DMS79 (cell line): ENCODE measurements at places on chromosomes 1 and 21.

DNA sequence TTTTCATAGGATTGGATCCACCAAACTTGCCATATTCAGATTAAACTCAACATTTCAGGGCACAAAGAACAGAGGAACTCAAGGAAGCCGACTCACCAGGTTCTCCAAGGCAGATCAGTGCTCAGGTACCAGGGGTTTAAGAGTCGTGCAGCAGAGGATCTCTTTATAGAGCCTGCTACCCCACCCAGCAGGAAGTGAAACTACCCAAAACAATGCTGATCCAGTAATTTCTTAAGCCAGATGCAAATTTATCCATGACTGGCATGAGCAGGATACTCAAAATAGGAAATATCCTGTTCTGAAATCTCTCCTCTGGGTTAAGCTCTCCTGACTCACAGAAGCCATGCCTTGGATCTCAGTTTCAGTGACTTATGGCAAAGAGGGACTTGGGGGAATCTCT lies at the start of gene SPRR2A:
TSS of gene SPRR2A (minus strand) at position 138 of the 400 bp plus-strand sequence. CDS start 777 bp downstream, outside the sequence.
- DNase-seq: no peak

DNA sequence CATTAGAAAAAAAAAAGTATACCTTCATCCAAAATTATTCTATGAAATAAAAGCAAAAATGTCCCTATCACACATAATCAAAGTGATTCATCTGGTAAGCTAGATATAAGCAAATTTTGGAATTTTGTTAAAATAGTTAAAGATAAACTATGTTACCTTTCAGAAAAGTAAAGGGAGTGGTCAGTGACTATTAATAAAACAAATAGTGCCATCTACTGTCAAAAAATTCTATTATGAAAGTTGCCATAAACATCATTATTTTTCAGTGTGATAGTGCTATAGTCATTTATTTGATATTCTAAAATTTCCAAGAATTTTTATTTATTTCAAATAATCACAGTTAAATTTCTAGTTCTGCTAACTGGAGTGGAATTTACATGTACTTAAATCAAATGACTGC lies 803.7 kb downstream of the KCNT2 start:
- DNase-seq: no peak

- no peak for DNase-seq
These were observed 33.8 kb downstream of the RSPH1 start for GRCh38 chr21:42461881-42462877.

DNA sequence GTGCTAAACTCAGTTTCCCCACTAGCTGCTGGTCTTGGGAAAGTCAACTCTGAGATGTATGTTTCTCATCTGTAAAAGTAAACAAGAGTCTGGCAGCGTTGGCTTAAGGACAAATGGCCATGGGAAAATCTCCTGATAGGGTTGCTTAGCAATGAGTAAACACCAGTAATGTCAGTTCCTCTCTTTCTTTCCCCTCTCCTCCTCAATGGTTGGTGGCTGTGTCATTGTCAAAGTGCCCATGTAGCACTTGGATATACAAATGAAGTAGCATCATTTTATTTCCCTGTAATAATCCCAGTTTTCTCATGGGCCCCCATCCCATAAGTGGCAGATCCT lies 2.2 kb upstream of the FYB2 start:
- DNase-seq: no peak

GRCh38 chr1:205480349-205480985 lies 24.0 kb upstream of the CDK18 start:
- no peak for DNase-seq

DNA sequence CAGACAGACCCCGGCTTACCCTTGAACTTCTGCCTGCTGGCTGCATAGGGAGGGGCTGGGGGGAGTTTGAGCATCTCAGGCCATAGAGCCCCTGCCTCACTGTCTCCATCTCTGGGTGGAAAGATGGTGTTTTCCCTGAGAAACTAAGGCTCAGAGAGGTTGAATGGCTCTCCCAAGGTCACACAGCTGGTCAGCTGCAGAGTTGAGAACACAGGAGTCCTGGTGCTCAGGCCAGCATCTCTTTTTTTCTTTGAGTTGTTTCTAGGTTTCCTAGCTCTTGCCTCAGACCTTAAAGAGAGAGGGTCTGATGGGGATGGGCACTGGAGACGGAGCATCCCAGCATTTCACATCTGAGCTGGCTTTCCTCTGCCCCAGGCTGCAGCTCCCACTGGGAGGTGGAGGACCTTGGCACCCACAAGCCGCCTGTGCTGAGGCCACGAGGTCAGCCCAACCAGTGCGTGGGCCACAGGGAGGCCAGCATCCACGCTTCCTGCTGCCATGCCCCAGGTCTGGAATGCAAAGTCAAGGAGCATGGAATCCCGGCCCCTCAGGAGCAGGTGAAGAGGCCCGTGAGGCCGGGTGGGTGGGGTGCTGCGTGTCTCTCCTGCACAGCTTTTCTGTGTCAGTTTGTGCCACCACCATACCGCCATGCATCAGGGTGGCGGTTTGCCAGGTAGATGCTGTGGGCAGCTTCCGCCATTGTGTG lies 21.8 kb downstream of the PCSK9 start:
- DNase-seq: no peak

- DNase-seq: no peak
These were observed 167.1 kb downstream of the LYPLAL1 start for GRCh38 chr1:219340796-219341195.

- DNase-seq: peak; percentile 13
These were observed 30.5 kb downstream of the KRTAP10-1 start for GRCh38 chr21:44509539-44509938.

DNA sequence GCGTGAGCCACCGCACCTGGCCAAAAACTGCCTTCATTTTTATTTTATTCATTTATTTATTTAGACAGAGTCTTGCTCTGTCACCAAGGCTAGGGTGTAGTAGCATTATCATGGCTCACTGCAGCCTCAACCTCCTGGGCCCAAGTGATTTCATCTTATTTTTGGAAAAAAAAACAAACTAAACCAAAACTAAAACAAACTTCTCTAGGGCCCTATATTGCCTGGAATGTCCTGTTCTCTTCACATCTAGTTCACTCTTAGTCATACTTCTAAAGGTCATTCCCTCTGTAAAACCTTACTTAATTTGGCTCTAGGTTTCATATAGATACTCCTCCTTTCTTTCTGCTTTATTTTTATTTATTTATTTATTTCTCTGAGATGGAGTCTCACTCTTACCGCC lies 15.6 kb downstream of the RPS27 start:
- no peak for DNase-seq

GRCh38 chr21:35238119-35238518 lies 189.0 kb upstream of the RUNX1 start:
- DNase-seq: no peak

DNA sequence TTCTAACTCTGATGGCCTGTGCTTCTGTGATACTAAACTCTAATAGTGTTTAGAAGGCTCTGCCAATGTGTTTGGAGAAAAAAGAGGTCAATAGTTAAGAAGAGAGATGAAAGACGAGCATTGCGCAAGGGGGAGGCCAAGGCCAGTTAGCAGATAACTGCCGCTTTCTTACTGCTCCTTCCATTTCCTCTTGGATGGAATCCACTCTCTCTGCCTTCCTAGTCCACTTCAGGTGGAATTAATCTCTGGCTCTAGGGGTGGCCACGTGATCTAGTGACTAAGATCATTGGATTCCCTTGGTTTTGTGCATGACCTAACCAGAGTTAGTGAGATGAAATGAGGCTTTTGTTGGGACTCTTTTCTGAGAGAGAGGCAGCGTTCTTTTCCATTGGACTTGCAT lies 148.3 kb downstream of the ACTL8 start:
- DNase-seq: peak; percentile 93
